ENCODE measurements at places on chromosomes 2 and 18. TPM values are rescaled to one million over a fixed set of nuclear protein-coding genes. Genes with fewer than 3 reads are reported as not detected.

Gene DPYSL5
- total RNA-seq: 9.1 TPM

Gene RSAD2
- total RNA-seq: 2.8 TPM

Gene DSC2
- not detected for total RNA-seq

Gene PLCL1
- total RNA-seq: not detected

Gene SLC5A7
- not detected for total RNA-seq

Gene IGFBP2
- total RNA-seq: 56.6 TPM

Gene OTOS
- not detected for total RNA-seq

Gene LOXL3
- 3.2 TPM for total RNA-seq

Gene DSC3
- total RNA-seq: not detected

Gene MOGAT1
- not detected for total RNA-seq

Gene PRKAG3
- not detected for total RNA-seq

- DNase-seq: peak; percentile 37
These were observed 11.7 kb upstream of the FHL2 start for GRCh38 chr2:105410554-105410953.

GRCh38 chr2:150020937-150021673 lies 433.5 kb upstream of the MMADHC start:
- no peak for DNase-seq

- no peak for DNase-seq
These were observed 42.4 kb downstream of the ACVR1 start for GRCh38 chr2:157833721-157834120.

GRCh38 chr2:101768556-101769220 lies 71.2 kb downstream of the MAP4K4 start:
- no peak for DNase-seq

DNA sequence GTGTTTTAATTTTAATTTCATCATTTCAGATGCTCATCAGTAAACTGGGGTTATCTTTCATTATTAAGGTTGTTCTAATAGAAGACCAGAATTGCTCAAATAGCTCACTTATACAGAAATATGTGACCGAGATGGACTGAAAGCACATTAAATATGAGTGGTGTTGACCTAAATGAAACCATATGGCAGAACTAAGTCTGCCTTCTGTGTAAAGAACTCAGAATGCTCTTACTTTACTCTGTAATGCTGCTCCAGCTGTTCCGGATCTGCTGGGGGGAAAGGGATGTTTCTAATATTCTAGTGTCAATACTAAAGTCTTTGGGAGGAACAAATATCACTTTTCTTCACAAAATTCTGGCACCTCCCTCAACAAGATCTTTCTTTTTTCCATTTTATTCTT lies 131.0 kb downstream of the DPP4 start:
- DNase-seq: no peak

DNA sequence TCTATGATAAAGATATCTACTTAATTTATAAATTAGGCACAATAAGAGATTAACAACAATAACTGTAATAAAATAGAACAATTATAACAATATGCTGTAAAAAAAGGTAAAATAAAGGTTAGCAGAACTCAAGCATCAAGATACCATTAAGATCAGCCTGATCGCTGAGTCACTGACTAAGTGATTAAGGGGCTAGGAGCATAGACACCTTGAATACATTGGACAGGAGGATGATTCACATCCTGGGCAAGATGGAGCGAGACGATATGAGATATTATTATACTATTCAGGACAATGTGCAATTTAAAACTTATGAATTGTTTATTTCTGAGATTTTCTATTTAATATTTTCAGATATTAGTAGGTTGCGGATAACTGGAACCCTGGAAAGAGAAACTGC lies 1277.8 kb upstream of the ZEB2 start:
- DNase-seq: peak; percentile 60

DNA sequence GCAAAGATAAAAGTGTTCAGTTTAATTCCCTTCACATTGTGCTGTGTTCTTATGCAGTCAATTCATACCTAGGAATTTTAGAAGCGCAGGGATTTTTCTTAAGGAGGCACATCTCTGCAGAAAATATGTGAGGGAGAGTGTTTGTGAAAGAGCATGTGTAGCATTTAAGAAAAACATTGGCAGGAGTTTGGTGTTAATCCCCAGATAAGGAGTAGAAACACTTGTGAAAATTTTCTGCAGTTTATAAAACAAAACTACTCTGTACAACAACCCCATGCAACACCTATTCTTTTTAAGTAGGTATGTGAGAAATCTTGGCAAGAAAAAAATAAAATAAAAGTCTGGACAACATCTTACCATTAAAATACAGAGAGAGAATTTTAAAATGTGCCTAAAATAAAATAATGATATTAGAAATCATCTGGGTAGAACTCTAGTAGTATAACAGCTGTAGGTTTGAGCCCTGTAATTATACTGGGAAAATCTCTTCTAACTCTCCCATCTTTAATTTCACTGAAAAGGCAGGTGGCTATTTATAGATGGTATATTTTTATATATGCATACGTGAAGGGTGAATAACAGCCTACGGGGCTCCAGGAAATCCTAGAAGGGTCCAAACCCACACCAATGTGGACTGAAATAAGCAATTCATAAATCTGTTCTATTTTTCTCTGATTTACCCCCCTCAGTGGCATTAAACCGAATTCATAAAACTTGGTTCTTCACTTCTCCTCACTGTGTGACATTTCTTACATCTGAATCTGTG lies 6.6 kb downstream of the FZD7 start:
- DNase-seq: no peak

- DNase-seq: no peak
These were observed 9.7 kb upstream of the SNED1 start for GRCh38 chr2:240988571-240989271.

DNA sequence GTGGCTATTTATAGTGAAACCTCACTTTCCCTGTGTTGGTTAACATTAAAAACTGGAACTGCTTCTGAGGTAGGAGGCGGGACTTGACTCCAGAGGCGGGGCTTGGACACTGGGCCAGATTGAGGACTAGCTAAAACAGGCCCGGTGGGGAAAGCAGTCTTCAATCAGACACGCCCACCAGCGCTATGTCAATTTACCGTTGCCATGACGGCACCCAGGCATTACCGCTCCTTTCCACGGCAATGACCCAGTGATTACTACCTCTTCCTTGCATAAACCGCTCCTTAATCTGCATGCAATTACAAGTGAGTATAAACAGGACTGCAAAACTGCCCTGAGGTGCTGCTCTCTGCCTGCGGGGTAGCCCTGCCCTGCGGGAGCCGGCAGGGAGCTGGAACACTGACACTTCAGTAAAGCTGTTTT lies 35.3 kb downstream of the LRRFIP1 start:
- DNase-seq: peak; percentile 88

- peak; percentile 11 for DNase-seq
These were observed 25.3 kb downstream of the PREPL start for GRCh38 chr2:44335806-44336538.

GRCh38 chr2:67564076-67564475 lies 166.9 kb downstream of the ETAA1 start:
- DNase-seq: no peak

DNA sequence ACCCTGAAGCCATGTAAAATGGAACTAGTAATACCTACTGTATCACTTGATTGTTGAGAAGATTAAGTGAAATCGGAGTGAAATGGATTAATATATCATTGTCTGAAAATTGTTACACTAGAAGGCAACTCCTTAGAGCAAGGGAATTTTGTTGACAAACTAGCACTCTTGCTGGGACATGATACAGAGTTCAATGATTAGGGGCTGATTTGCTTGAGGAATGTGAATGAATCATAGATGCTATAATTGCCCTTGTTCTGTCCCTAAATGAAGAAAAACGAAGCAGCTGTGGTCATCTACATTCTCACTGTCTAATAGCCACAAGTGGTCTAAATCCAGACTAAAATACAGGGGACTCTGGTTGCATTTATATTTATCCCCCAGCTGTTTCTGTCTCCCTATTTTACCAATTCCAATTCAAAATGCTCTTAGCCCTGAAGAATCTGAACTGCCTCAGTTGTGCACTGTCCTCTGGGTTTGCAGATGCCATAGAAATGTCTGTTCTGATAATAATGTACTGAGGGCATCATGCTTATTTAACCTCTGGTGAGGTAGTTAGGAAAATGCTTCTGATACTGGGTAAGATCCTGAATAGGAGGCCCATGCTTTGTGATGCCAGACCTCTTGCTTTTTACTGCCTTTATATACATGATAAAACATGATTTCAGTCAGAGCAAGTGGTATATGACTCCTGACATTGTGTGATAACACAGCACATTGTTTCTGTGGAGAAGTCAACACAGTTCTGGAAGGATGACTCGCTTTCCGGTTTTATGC lies 382.1 kb downstream of the NRXN1 start:
- DNase-seq: peak; percentile 23

- DNase-seq: no peak
These were observed at the start of gene CHRNA1 for GRCh38 chr2:174764280-174765255. CHRNA1 (minus strand) TSS chr2:174764472; CDS start chr2:174764394, 78 bp downstream.

DNA sequence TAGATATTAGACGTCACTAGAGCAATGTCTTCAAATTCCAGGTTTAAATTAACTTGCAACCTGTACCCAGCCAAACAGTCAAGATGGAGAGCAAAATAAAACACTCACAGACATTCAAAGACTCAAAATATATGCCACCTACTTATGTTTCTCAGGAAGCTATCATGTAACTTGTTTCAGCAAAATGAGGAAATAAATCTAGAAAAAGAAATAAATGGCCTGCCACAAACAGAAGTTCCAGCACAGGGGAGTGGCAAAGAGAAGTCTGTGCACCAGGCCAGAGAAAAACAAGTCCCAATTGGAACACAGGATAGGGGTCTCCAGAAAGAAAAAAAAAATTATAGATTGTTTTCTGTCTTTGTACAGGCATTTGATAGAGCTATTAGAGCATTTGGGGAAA lies 96.7 kb downstream of the LRP2 start:
- DNase-seq: no peak

- no peak for DNase-seq
These were observed 398.4 kb upstream of the CWC22 start for GRCh38 chr2:180405520-180405919.

DNA sequence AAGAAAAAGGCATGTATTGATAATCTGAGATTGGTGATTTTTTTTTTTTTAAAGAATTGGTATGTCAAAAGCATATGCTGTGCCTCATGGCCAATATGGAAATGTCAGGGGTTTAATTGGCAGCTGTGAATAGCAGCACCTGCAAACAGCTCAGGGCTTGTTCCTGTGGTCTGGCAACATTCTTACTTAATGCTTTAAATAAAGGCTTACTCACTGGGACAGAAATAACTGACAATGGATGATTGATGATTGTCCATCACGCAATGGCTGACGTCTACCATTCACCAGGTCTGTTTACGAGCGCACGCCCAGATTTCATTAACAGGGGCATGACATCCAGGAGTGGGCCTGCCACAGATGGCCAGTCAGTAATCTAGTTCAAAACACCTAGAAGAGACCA lies 66.7 kb downstream of the ETAA1 start:
- DNase-seq: peak; percentile 44

GRCh38 chr2:143258126-143258892 lies 129.1 kb downstream of the ARHGAP15 start:
- no peak for DNase-seq

GRCh38 chr2:215499331-215499730 lies 63.5 kb upstream of the FN1 start:
- no peak for DNase-seq

GRCh38 chr2:55102056-55102812 lies 52.0 kb upstream of the RTN4 start:
- no peak for DNase-seq

Measured in A172 (cell line).